ENCODE measurements at places on chromosomes 2 and 18. TPM values are rescaled to one million over a fixed set of nuclear protein-coding genes. Genes with fewer than 3 reads are reported as not detected.

- DNase-seq = no peak
These were observed 134.8 kb downstream of the SLC8A1 start for GRCh38 chr2:40317046-40317445.

DNA sequence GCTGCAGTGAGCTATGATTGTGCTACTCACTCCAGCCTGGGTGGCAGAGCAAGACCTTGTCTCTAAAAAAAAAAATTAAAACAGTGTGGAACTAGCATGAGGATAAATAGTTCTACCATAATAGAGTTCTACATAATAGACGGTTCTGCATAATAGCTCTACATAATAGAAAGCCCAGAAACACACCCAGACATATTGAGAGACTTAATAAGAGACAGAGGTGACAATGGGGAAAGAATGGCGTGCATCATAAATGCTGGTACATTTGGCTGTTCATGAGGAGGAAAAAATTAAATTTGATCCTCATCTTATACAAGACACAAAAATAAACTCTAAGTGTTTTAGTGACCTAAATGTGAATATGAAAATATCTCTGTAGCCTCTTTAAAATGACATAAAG, 58.5 kb downstream of the PTRHD1 start:
- DNase-seq = no peak

DNA sequence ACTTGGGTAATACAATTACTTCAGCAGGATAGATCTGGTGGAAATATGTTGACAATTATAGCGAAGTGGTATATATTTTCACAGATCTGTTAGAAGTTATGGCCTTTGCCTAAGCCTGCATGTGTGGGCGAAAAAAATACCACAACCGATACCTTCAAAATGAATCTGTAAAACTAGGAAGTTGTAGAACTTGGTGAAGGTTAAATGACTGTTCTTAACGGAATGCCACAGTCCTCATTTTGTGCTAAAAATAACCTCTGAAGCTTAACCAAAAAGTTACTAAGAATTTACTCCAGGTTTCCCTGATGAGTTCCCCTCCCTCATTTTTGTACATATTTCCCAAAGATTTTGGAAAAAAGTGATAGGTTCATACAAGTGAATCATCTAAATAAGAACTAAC, 550.7 kb downstream of the THSD7B start:
- no peak for DNase-seq

GRCh38 chr2:176967911-176968450, 244.6 kb upstream of the HNRNPA3 start:
- DNase-seq = no peak

SYT4 gene
- not detected for polyA plus RNA-seq

PSME4 gene
- polyA plus RNA-seq = 52.0 TPM

- no peak for DNase-seq
These were observed 42.2 kb downstream of the TPO start for GRCh38 chr2:1455466-1455865.

PAIP2B gene
- polyA plus RNA-seq = 0.24 TPM

POTEC gene
- polyA plus RNA-seq = not detected

RIT2 gene
- polyA plus RNA-seq = not detected

GRCh38 chr2:191899410-191899809, 52.5 kb upstream of the CAVIN2 start:
- peak; percentile 61 for DNase-seq

DNA sequence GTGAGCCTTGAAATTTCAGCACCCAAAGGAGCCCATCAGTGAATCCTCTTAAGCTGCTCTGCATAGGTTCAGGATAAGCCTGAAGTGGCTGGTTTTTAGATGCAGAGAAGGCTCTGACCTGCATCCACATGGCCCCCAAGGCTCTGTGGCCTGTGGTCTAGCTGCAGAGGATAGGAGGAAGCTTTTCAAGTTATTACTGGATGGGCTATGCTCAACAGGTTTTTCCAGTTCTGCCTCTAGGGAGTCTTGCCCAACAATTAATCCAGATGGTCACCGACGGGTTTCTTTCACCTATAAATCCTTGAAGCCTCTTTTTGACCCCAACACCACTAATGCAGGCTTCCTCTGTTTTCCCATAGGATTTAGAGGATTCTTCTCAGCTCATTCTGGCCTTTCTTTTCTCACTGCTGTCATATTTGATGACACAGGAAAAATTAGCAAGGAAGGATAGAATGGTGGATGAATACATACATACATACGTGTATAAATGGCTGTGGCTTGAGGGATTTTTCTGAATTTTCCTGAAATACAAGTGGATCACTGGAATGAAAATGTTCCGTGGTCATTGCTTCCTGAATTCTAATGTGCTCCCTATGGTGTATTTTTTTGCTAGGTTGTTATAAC, 52.2 kb upstream of the BCL2L11 start:
- DNase-seq = no peak

DNA sequence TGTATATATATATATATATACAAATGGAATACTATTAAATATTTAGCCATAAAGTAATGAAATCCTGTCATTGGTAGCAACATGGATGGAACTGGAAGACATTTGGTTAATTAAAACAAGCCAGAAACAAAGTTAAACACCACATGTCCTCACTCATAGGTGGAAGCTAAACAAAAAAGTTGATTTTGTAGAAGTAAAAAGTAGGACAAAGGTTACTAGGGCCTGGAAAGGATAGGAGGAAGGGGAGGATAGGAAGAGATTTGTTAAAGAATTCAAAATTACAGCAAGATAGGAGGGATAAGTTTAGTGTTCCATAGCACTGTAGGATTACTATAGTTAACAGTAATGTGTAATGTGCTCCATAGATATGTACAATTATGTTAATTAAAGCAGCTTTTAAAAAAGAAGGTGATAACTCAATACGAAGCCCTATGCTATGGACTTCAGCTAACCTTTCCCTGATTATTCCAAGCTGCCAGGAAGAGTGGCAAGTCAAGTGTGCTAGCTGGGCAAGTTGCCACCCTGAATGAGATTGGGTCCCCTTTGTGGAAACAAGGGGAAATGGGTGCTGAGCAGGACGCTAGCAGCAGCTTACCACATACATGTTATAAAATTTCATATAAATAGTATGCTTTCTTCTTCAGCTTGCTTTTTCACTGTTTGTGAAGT, 12.3 kb downstream of the MERTK start:
- no peak for DNase-seq

- DNase-seq = no peak
These were observed 773 bp downstream of the MBP start for GRCh38 chr18:77131652-77132368.

DNA sequence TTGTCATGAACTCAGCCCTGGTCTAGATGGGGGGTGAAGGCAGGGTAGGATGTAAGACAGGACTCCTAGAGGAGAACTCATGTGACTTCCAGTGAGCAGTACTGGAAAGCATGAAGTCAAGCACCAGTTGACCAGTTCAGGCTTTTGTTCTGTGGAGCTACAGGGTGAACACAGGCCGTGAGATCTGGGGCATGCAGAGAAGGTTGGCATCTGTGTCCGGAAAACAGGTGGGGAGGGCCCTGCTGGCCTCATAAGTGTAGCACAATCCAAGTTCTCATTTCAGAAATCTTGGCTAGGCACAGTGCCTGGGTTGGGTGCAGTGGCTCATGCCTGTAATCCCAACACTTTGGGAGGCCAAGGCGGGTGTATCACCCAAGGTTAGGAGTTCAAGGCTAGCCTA, 50.9 kb upstream of the SPATS2L start:
- no peak for DNase-seq

- no peak for DNase-seq
These were observed 70.9 kb upstream of the LYPD6B start for GRCh38 chr2:148967578-148967977.

- DNase-seq = no peak
These were observed 36.9 kb upstream of the NT5C1B start for GRCh38 chr2:18626256-18626668.

GRCh38 chr18:27004056-27004829, 138.7 kb upstream of the AQP4 start:
- no peak for DNase-seq

DNA sequence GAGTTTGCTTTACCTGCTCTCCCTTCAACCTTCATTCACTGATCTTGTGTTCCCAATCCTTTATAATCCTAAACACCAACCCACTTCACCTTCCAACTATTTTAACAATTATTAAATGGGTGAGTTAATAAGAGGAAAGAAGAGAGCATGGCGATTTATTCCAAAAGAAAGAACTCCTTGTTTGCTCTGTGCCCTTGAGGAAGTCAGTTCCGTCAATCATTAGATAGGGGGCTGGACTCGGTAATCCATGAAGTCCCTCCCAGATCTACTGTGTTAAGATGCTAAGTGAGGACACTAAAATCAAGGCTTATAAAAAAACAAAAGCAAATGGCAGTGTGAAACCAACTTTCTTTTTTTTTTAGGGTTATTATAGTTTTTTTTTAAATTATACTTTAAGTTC, 589.9 kb downstream of the XIRP2 start:
- no peak for DNase-seq

ZNF396 gene
- 0.78 TPM for polyA plus RNA-seq

All from AG04450 (cell line).